Fibroblast of upper back skin (primary cell): ENCODE measurements at places on chromosomes 7 and 10.

DNA sequence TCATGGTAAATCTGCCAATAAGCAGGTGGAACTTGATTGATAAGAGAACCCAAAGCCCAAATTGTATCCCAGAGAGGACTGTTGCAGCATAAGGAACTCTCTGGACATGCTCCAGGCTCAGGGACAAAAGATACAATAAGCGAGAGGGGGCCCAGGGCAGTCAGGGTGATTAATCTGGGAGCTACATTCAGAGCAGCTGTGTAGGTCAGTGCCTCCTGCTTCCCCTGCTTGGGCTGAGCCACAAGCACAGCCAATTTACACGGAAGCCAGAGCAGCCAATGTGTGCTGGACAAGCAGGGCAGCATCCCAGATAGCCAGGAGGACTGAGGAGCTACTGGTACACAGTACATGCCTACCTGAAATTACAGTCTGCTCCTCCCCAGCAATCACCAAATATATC, 24.2 kb downstream of the MYPN start:
- DNase-seq, result no peak

GRCh38 chr7:14858866-14859265, 43.7 kb downstream of the DGKB start:
- no peak for DNase-seq

DNA sequence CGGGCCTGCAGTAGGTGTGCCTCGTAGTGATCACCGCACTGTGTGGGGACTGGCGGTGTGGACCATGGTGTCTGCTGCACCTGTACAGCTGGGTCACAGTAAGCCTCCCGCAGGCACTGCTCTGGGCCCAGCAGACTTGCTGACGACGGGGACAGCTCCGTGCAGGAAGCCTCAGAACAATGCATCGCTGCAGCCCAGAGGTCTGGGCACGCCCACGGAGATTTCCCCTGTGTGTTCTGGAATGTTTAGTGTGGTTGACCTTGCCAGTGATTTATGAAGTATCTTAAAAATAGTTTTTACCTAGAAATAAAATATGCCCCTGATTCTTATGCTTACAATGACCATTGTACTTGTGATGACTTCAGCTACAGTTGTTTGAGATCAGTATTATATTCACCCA, 59.1 kb upstream of the ZNF32 start:
- peak; percentile 76 for DNase-seq

GRCh38 chr7:34756691-34757090, 98.7 kb downstream of the NPSR1 start:
- no peak for DNase-seq

GRCh38 chr10:5900247-5900646, 10.2 kb downstream of the FBH1 start:
- no peak for DNase-seq

DNA sequence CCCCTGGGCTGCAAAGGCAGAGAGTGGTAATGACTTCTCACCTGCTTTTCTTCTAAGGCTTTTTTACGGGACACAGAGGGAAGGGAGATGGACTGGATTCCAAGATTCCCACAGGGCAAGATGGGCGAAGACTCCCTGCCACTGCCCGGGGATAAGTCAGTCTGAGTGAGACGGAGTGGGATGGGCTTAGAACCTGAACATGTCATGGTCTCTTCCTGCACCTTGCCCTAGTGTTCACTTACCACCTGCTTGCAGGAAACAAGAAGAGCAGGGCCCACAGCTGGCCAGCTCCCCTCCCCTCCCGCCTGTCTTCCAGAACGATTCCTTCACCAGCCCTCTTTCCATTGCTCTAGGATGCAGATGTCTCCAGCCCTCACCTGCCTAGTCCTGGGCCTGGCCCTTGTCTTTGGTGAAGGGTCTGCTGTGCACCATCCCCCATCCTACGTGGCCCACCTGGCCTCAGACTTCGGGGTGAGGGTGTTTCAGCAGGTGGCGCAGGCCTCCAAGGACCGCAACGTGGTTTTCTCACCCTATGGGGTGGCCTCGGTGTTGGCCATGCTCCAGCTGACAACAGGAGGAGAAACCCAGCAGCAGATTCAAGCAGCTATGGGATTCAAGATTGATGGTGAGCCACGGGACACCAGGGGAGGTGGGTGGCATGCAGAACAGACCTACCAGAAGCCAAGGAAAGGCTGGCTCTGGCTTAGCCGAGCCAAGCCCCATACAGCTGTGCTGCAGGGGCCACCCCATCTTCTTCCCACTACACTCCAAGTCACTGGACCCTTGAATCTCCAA, 1.3 kb downstream of the SERPINE1 start:
- no peak for DNase-seq

DNA sequence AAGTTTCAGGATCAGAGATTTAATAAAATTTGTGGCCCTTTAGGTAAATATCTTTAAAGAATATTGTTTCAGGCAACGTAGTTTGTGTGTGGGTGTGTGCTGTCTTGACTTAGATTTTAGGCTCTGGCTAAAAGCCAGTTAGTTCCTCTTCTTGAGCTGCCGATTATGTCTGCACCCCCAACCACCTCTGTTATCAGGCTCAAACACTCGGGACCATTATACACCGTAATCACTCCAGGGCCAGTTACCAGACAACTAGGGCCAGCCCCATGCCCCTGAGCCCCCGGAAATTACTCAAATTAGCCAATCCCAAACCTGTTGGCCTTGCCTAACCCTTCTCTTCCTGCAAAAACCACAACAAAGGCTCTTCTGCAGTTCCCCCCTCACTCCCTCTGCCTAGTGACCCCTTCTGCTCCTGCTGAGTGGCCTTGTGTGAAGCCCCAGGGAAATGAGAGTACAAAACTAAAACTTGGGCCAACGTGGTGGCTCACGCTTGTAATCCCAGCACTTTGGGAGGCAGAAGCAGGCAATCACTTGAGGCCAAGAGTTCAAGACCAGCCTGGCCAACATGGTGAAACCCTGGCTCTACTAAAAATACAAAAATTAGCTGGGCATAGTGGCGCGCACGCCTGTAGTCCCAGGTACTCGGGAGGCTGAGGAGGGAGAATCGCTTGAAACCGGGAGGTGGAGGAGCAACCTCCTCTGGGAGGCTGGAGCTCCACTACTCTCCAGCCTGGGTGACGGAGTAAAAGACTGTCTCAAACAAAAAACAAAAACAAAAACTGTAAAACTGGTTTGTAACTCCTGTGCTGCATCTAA, 9.2 kb upstream of the HNRNPF start:
- DNase-seq, result no peak

- no peak for DNase-seq
These were observed 62.7 kb upstream of the FZD1 start for GRCh38 chr7:91201442-91202113.

DNA sequence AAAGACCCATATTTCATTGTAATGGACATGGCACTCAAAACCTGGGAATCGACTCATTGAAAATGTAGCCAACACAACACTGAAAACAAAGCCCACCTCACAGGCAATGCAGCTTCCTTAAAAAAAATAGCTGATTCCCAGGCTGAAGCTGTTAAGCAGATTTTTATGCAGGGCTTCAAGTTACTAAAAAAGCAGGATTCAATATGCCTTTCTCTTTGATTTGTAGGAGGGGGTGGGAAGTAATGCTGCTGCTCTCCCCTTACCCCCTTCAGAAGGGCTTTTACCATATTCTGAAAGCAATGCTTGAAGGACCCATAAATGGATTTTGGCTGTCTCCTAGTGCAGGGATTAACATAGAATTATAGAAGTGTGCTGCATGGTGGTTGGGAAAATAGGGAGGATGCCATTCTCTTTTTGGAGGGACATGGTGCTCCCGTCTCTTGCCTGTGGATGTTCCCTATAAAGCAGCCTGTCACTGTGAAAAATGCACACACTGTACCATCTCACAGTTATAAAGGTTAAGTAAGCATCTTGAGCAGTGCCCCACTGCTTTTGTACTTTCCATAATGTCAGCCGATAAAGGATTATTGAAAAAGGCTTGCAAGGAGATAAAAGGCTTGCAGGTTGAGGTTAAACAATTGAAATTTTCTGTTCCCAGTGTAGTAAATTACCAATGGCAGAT, 262.8 kb downstream of the AUTS2 start:
- DNase-seq, result no peak

DNA sequence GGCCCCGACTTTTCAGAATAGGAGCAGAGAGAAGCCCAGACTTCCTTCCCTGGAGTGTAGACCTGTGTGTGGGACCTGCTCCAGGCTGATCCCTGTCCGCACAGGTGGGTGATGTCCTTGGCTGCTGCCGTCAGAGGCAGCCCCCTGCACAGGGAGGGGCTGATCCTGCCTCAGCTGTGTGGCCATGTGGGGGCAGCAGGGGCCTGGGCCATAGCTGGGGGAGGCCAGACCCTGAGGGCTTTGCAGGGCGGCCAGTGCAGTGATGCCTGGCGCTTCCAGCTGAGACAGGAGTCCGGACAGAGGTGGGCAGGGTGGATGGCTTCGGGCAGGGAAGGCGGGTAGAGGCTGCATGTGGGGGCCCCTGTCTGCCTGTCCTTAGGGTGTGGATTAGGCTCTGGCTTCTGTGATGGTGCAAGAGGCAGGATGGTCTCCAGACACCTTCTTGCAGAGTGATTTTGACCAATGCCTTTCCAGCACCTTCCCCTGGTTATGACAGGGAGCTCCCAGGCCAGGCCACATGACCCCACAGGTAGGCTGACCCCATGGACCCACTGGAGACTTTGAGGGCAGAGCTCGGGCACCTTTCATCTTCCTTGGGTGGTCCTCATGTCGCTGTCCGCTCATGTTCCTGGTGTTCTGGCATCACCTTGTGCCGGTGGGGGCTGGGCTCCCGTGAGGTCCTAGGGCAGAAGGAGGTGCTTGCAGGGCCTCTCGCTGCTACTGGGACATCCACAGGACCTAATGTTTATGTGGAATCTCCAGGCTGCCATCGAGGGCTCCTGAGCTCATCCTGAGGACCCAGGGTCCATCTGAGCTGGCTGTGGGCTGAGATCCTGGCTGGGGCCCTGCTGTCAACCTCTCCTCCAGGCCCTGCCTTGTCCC, 141.5 kb downstream of the ADCY1 start:
- DNase-seq, result no peak

DNA sequence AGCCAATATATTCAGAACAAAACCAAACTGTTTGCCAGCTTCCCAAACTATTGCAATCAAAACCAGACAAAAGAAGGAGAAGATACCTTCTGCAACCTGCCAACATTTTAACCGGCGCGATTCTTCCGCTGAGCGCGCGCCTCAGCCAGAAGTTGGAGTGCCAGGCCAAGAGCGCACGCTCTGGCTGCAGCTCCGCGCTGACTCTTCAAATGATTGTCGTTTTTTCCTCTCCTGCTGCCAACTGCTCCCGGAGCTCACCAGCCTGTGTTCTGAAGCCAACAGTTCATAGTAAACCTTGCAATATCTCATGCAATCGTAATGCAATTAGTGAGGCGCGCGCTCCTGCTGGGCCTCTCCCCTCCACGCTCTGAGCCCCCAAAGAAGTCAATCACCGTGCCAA, 259.7 kb upstream of the MGMT start:
- DNase-seq, result no peak

DNA sequence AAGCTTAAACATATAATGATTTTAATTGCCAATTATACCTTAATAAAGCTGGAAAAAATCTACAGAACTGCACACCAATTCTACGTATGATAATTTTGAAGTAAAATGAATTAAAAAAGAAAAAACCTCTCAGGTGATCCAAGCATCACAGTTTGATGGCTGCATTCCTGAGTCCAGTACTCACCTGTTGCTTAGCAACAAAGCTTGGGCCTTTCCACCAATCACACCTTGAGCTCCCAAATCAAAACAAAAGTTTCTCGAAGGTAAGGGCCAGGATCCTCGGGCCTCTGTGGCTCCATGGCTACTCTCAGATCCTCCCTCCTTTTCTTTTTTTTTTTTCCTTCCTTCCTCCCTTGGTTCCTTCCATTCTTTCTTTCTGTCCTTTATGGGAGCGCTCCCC, 137.2 kb upstream of the PCBD1 start:
- DNase-seq, result no peak

DNA sequence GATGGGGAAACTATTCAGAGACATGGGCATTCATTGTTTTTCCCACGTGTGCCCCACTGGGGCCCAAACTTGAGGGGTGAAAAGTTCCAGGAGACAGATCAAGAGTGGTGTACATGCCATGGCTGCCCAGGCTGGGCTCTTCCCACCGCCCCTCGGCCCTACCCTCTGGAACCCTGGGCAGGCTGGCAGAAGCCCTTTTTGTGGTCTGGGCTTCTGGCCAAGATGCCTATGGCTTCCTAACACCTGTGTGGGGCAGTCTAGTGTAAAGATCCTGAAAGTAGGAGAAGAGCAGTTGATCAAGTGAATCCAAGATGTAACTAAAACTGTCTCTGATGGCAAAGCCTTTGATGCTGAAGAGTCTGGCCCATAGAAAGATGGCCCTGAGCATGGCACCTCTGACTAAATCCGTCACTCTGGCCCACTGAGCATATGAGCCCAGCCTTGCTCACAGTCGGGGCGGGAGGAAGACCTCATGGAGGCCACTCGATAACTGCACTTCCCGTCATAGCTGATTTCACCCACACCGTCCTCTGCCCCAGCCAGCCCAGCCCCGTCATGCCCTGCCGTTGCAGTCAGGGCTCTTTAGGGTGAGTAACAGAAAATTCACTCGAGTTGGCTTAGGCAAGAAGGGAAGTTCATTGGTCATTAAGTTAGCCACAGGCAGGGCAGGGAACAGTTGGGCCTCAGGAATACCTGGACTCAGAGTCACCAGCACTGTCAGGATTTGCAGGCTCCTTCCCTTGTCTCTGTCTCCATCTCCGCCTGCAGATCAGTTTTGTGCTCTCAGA, 37.9 kb upstream of the MTPAP start:
- no peak for DNase-seq

DNA sequence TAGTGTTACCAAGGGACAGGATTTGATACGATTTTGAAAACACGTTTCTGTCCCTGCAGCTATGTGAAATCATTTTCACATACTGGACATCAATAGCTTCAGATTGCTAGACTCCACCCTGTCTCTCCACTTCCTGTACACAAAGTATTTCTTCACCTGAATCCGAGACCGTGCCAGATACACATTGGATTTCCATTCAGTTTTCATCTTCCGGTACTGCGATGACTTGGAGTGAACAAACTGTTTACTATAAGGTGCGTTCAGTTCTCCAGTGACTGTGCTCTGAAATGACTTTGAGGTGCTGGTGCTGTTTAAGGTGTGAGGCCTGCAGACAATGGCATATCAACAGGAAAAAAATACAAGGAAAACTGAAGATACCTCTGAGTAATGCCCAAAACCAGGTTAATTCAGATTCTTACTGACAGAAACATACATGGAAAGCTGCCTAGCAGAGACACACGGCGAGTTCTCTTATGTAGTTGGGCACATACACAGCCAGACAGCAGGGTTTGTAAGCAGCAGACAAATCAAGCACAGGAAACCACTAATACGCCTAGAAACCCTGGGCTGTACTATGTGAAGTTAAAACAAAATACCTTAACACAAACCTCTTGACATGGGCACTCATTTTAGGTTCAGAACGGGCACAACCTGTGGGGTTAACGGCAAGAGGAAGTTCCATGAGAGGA, 119.2 kb downstream of the GALNT11 start:
- no peak for DNase-seq

DNA sequence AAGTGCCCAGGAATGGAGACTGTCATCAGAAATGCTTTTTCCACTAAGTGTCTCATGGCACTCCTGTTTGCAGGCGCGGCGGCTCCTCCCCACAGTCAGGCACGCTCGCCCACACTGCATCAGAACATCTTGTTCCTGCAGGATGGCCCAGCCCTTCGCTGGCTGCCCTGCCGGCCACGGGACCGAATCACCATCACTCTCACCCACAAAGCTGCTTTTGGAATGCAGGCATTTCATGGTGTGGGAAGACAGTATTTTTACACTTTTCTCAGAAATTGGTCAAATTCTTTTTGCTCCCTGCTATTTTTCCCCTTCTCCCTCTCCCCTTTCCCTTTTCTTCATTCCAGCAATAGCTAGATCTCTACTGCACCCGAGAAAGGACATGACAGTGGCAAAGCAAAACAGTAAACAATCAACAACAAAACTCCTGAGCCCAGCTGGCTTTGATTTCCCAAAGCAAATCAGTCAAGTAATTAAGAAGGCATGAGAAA, 176.1 kb upstream of the TNS3 start:
- DNase-seq, result peak; percentile 69

GRCh38 chr7:155763691-155764437, 48.4 kb downstream of the SHH start:
- DNase-seq, result peak; percentile 89
